ENCODE measurements at places on chromosomes 3 and 15.

DNA sequence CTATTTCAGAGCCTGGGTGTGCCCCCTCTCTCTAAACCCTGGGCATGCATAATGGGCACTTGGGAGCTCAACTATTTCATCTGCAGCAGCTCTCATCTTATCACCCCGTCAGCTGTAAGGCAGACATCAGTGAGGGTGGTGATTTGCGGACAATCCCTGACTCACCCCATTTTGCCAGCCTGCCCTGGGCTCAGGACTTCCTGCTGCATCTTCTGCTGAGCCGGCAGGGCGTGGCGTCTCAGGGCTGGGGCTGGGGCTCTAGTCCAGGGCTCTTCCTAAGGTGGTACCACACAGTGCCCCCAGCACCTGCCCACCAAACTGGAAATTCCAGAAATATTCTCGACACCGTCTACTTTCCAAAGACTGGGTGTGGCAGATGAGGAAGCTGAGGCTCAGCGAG, 925 bp upstream of the PSTPIP1 start:
- H3K27me3 ChIP-seq = no peaks in the 10 kb centered on the region
- no peak overlapping the region for H3K4me3 ChIP-seq

DNA sequence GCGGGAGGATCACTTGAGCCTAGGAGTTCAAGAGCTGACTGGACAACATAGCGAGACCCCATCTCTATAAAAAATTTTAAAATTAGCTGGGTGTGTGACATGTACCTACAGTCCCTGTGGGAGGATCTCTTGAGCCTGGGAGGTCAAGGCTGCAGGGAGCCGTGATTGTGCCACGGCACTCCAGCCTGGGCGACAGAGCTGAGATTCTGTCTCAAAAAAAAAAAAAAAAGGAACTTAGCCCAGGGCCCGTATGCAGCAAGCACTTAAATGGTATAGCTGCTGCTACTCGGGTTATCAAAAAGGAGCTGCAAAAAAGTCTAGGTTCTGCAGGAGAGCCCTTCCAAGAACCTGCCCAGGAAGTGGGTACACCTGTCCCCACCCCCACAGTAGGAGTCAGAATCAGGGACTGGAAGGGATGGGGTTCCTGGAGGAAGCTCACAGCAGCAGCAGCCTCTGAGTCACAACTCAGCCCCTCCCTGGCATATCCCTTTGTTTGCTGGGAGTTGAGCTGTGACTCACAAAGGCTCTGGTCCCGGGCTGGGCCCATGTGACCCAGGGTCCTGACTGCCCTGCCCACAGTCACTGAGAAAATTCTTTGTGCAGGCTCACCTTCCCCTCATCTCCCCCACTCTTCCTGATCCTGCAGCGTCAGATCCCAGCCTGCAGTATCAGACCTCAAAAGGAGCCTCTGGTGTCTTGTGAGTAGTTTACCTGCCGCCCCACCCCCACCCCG, at the start of gene SPATA12:
Gene SPATA12, plus strand, starts transcription at position 576 of the 733 bp plus-strand sequence. CDS start 13,031 bp downstream, outside the sequence.
- H3K27me3 ChIP-seq = no peaks in the 10 kb centered on the region
- peaks cover 53% of the 10 kb centered on the region for H3K4me1 ChIP-seq

- no peak overlapping the region for H3K27ac ChIP-seq
- H3K4me3 ChIP-seq = no peak overlapping the region
- no peaks in the 10 kb centered on the region for H3K36me3 ChIP-seq
- no peaks in the 10 kb centered on the region for H3K4me1 ChIP-seq
Observed at GRCh38 chr15:29632671-29633406, 189.4 kb downstream of the TJP1 start.

- H3K36me3 ChIP-seq = no peaks in the 10 kb centered on the region
- H3K4me3 ChIP-seq = no peak overlapping the region
- H3K4me1 ChIP-seq = peaks cover 9% of the 10 kb centered on the region
- H3K27ac ChIP-seq = no peak overlapping the region
- DNase-seq = no peak
Observed at GRCh38 chr3:188956839-188957489, 214.8 kb upstream of the TPRG1 start.

GRCh38 chr3:31230425-31231223, 302.1 kb upstream of the STT3B start:
- DNase-seq = no peak
- H3K4me1 ChIP-seq = peaks cover 58% of the 10 kb centered on the region
- no peaks in the 10 kb centered on the region for H3K27me3 ChIP-seq
- H3K36me3 ChIP-seq = no peaks in the 10 kb centered on the region

Measured in suprapubic skin (tissue), 4 donors.